ENCODE measurements at places on chromosomes 16 and 17.

DNA sequence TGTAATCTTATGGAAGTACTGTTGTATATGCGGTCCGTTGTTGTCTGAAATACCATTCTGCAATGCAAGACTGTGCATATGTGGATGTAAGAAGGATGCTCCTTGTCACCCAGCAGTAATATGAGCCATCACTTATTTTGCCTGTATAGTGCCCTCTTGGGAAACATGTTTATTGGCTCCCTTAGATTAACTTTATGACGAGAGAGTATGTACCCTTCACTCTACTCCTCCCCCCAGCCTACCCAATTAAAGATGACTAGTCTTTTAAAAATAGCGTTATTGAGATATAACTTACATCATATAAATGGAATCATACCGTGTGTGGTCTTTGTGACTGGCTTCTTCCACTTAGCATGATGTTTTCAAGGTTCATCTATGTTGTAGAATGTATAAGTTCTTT lies 33.6 kb downstream of the FTO start:
- DNase-seq, result no peak
- no peaks in the 10 kb centered on the region for H3K36me3 ChIP-seq
- H3K4me1 ChIP-seq, result peaks cover 9% of the 10 kb centered on the region
- no peaks in the 10 kb centered on the region for H3K27me3 ChIP-seq

DNA sequence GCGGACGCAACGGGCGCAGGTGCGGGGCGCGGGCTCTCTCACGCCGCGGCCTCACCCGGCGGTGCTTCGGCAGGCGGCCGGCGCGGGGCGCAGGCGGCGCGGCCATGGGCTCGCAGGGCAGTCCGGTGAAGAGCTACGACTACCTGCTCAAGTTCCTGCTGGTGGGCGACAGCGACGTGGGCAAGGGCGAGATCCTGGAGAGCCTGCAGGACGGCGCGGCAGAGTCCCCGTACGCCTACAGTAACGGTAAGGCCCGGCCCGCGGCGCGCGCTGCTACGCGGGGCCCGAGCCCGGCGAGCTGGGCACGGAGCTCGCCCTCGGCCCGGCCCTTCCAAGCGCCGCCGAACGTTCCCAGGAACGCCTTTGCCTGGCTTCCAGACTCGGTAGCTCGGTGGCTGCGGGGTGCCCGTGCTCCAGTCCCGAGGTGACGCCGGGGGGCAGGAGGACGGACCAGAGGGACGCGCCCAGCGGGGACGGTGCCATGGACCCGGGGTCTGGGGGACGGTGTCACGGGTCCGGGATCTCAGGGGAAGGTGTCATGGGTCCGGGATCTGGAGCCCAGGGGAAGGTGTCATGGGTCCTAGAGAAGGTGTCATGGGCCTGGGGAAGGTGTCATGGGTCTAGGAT lies 435 bp downstream of the RAB40C start:
- peak overlapping the region; percentile 84 for H3K4me3 ChIP-seq
- H3K27me3 ChIP-seq, result no peaks in the 10 kb centered on the region
- H3K36me3 ChIP-seq, result no peaks in the 10 kb centered on the region

- no peak for DNase-seq
- no peak overlapping the region for H3K4me3 ChIP-seq
- peaks cover under 1% of the 10 kb centered on the region for H3K27me3 ChIP-seq
- no peaks in the 10 kb centered on the region for H3K36me3 ChIP-seq
- no peak overlapping the region for H3K27ac ChIP-seq
Observed at GRCh38 chr16:58360041-58360634, 32.1 kb upstream of the GINS3 start.

GRCh38 chr17:59074494-59074893 lies 32.2 kb downstream of the TRIM37 start:
- peaks cover 61% of the 10 kb centered on the region for H3K36me3 ChIP-seq
- DNase-seq, result no peak
- no peaks in the 10 kb centered on the region for H3K4me1 ChIP-seq
- H3K4me3 ChIP-seq, result no peak overlapping the region

- no peak overlapping the region for H3K4me3 ChIP-seq
- no peak overlapping the region for H3K27ac ChIP-seq
- no peaks in the 10 kb centered on the region for H3K27me3 ChIP-seq
Observed at GRCh38 chr16:57591086-57591869, 37.2 kb upstream of the ADGRG1 start.

- no peaks in the 10 kb centered on the region for H3K27me3 ChIP-seq
- H3K4me3 ChIP-seq, result no peak overlapping the region
- no peaks in the 10 kb centered on the region for H3K4me1 ChIP-seq
- no peak overlapping the region for H3K27ac ChIP-seq
Observed at GRCh38 chr16:87150681-87151280, 166.4 kb downstream of the C16orf95 start.

DNA sequence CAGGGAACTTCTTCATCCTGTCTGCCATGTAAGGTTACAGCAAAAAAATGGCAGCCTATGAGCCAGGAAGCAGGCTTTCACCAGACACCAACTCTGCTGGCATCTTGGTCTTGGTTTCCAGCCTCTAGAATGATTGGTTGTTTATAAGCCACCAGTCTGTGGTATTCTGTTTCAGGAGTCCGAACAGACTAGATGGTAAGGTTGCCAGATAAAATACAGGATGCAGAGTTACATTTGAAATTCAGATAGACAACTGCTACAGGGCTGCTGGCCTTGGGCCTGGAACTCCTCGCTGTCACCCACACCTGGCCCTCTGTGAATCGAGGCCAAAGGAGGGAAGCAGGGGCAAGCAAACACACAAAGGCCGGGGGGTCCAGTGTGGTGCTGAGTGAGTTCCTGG lies 478.8 kb upstream of the CCL2 start:
- no peaks in the 10 kb centered on the region for H3K36me3 ChIP-seq
- no peak overlapping the region for H3K27ac ChIP-seq
- H3K27me3 ChIP-seq, result peaks cover 29% of the 10 kb centered on the region
- DNase-seq, result no peak
- no peak overlapping the region for H3K4me3 ChIP-seq

GRCh38 chr17:71976011-71976649 lies 144.7 kb upstream of the SOX9 start:
- H3K27ac ChIP-seq, result peak overlapping the region; percentile 88
- H3K27me3 ChIP-seq, result no peaks in the 10 kb centered on the region

GRCh38 chr16:74936902-74937560 lies 47.9 kb downstream of the WDR59 start:
- no peak overlapping the region for H3K27ac ChIP-seq
- H3K36me3 ChIP-seq, result peaks cover 67% of the 10 kb centered on the region
- H3K4me3 ChIP-seq, result no peak overlapping the region
- no peaks in the 10 kb centered on the region for H3K4me1 ChIP-seq
- no peak for DNase-seq

DNA sequence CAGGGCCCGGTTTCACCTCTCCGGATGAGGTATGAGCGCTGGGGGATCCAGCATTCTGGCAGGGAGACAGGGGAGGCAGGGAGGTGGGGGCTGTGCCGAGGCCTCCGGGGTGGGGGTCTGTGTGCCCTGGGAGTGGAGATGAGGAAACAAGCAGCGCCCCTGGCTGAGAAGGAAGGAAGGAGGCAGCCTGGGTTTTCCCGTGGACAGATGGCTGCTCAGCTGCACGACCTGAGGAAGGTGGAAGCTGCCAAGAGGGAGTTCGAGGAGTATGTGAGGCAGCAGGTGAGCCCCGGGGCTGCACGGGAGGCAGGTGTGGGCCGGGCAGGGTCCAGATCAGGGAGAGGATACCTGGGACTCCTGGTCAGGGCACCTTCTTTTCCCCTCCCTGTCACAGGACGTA lies 4.3 kb downstream of the RNF112 start:
- no peak for DNase-seq
- peaks cover 13% of the 10 kb centered on the region for H3K4me1 ChIP-seq
- no peak overlapping the region for H3K27ac ChIP-seq

DNA sequence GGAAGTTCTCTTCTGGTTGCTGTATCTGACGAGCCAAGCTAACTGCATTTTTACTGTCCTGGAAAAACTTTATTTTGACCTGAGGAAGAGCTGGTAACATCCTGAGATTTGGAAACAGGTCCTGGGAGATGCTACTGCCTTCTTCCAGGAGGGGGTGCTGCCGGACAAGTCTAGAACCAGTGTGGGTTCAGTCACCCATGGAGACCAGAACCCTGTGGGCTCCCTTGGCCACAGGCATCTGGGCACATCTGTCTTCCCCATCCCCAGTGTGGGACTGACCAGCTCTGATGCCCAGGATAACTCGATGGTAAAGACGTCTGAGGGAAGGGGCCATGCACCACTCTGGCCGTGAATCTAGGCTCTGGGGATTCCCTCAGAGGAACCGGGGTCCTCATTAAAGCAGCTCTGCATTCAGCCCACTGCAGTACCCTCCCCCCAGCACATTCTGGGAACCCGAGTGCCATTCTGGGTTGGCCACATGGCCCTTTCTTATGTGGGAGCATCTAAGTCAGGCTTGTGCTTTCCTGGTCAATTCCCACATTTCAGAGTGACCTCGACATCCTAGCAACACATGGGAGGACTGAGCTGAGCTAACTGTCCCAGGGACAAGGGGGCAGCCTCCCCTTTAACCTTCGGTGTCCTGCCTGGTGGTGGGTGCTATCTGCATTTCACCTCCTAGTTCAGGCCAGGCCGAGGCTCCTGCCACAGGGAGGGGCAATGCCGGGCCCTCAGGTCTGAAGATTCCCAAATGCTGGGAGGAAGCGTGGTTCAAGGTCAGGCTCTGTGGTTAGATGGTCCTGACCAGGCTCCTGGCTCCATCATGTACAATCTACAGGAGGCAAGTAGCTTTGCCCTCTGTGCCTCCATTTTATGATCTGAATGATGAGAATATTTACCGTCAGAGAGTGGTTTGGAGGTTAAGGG lies 6.4 kb downstream of the C16orf86 start:
- DNase-seq, result no peak
- peaks cover 53% of the 10 kb centered on the region for H3K4me1 ChIP-seq
- H3K27ac ChIP-seq, result peak overlapping the region; percentile 80
- H3K4me3 ChIP-seq, result no peak overlapping the region
- peaks cover 7% of the 10 kb centered on the region for H3K36me3 ChIP-seq

GRCh38 chr16:15749371-15749770 lies 99.3 kb downstream of the NDE1 start:
- H3K36me3 ChIP-seq, result peaks cover 9% of the 10 kb centered on the region
- H3K27ac ChIP-seq, result no peak overlapping the region
- H3K27me3 ChIP-seq, result no peaks in the 10 kb centered on the region
- no peaks in the 10 kb centered on the region for H3K4me1 ChIP-seq
- no peak for DNase-seq
- no peak overlapping the region for H3K4me3 ChIP-seq

DNA sequence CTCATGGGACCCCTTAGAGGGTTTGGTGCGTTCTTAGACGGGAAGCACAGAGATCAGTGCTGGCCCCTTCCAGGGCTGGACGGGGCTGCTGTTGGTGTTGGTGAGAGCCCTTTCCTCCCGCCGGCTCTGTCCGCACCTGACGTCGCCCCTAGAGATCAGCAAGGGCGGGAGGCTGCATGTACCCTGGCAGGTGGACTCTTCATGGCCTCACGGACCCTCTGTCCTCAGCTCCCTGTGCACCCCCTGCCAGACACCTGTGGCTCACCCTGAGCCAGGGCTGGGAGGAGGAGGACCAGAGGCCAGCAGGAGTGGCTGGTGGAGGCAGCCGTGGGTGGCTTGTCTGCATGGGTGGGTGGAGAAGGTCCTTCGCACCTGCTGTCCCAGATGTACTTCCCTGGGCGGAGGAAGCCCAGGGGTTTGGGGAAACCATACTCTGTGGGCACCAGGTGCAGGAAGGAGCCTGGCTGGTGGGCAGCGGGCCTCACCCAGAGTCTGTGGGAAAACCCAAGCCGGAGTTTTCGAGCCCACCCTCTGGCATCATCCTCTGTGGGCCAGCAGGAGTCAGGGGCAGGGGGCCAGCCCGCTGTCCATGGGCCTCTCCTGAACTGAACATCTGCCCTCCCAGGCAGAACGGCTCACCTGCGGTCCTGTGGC lies 348.6 kb downstream of the SEC14L1 start:
- DNase-seq, result no peak
- H3K4me1 ChIP-seq, result peaks cover 18% of the 10 kb centered on the region

DNA sequence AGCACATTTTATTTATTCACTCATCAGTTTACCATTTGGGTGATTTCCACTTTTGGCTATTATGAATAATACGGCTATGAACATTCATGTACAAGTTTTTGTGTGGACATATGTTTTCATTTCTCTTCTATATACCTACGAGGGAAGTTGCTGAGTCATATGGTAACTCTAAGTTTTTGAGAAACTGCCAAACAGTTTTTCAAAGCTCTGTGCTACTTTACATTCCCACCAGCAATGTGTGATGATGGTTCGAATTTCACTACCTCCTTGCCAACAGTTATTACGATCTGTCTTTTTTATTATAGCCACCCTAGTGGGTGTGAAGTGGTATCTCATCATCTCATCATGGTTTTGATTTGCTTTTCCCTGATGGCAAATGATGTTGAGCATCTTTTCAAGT lies 63.7 kb upstream of the MRTFB start:
- no peak overlapping the region for H3K27ac ChIP-seq
- H3K27me3 ChIP-seq, result no peaks in the 10 kb centered on the region
- H3K4me3 ChIP-seq, result no peak overlapping the region

- peak; percentile 29 for DNase-seq
- H3K27ac ChIP-seq, result no peak overlapping the region
- no peaks in the 10 kb centered on the region for H3K27me3 ChIP-seq
- H3K4me3 ChIP-seq, result no peak overlapping the region
Observed at GRCh38 chr16:12096828-12097522, 120.4 kb downstream of the SNX29 start.

DNA sequence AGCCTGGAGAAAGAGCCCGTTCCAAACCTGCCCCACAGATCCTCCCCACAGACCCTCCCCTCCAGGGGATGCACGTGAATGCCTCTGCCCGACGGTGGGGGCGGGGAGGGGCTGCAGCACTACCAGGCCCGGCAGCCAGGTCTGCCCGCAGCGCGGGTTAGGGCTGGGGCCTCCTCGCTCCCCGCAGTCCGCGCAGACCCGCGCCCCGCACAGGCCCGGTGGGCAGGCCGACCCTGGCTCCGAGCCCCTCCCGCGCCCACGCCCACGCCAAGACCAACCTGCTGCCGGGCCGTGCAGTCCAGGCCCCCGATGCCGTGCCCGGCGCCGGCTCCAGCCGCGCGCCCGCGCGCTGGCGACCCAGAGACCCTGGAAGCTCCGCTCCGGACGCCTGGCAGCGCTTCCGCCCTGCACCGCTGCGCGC lies at the start of gene RPUSD1:
Gene RPUSD1, minus strand, starts transcription at position 404 of the 421 bp plus-strand sequence. CDS start 644 bp downstream, outside the sequence.
- peak within 1 kb of the TSS; percentile 72 for H3K4me3 ChIP-seq
- peaks cover 37% of the 10 kb centered on the region for H3K4me1 ChIP-seq
- DNase-seq, result no peak

Measured in suprapubic skin (tissue), 4 donors.